ENCODE measurements at places on chromosomes 1 and 21.

DNA sequence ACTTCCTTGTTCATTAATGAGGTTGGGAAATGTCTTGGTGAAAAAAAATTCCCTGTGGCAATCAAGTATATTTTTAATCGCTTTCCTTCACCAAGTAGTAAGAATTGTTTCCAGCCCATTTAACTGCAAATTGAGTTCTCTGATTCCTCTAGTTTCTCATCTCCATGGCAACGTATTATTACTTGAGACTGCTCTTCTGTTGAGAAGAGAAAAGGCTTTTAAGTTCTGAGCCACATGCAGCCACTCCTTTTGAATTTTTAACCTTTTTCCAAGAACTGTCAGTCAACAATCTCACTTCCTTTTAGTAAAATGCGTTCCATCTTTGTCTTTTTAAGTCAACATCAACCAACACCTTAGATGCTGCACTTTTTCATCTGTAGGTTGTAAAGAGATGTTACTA is 75.7 kb upstream of the KIAA1614 start:
- DNase-seq = no peak

- peak; percentile 79 for DNase-seq
Observed at GRCh38 chr21:41817228-41817627, 50.4 kb upstream of the RIPK4 start.

- no peak for DNase-seq
Observed at GRCh38 chr1:103945774-103946173, 196.1 kb downstream of the AMY1C start.

- DNase-seq = no peak
Observed at GRCh38 chr1:119467857-119468668, 38.9 kb upstream of the HSD3B1 start.

- no peak for DNase-seq
Observed at GRCh38 chr1:153360190-153360589, 2.5 kb downstream of the S100A9 start.

- no peak for DNase-seq
Observed at GRCh38 chr1:20028125-20028524, 41.9 kb upstream of the PLA2G5 start.

GRCh38 chr1:209761011-209761635 is 5.3 kb downstream of the TRAF3IP3 start:
- DNase-seq = no peak

DNA sequence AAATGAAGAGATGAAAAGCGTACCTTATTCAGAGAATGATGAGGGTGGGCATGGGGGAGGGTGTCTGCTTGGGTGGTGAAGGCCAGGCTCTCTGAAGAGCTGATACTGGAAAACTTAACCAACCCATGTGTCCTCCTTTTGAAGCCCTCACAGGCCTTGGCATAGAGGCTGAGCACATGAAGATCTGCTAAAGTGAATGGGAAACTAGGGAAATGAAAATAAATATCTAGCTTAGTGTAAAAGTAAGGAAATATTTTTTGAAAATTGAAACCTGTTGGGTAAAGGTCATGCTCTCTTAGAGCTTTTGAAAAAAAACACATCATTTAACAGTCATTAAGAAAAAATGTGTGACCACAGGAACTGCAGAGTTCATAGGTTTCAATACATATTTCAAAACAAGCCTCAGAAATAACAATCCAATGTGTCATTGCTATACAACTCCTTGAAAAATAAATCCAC is 40.5 kb upstream of the RALGPS2 start:
- peak; percentile 90 for DNase-seq

DNA sequence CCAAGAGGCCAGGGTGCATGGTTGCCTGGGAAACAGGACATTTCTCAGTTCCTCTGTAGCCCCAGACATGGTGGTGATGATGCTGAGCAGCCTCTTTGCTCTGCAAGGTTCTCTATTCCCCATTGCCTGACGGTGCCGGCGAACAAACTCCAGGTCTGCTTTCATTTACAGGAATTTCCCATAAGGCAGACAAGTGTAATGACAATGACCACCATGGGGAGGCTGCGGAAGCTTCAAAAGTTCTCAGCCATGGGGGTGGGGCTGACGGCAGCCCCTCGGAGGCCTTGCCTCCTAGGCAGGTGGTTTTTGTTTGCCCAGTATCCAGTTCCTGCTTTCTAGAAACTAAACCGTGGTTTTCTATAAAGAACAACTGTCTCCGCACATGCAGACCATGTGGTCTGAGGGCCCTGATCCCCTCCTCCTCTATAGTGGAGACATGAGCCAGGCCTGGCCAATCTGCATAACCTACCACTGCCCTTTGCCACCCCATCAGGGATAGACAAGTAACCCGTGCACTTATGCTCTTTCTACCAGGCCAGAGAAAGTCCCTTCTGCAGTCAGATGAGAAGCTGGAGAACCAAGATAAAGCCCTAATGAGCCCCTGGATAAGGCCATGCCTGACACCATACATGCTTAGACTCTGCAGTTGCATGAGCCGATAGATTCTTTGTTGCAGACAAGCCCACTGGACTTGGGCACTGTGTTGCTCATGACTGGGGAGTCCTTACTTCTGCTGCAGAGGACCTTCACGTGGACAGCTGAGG is 54.1 kb downstream of the LDLRAD2 start:
- no peak for DNase-seq

DNA sequence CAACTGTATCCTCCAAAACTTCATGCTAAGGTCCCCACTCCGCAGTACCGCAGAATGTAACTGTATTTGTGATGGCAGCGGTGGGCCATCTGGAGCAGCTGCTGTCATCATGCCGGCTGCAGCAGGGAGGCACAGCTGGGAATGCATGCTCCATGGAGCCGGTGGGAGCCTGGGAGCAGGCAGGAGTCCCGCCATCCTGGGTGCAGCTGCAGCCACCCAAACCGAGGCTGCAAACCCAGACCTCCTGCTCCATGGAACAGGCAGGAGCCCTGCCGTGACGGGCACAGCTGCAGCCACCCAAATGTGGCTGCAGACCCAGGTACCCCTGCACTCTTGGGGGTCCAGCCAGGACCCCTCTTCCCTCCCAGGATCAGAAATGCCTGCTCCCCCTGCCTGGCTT is 80.3 kb downstream of the SCMH1 start:
- DNase-seq = no peak

- DNase-seq = no peak
Observed at GRCh38 chr1:32925403-32926162, 24.4 kb upstream of the TMEM54 start.

DNA sequence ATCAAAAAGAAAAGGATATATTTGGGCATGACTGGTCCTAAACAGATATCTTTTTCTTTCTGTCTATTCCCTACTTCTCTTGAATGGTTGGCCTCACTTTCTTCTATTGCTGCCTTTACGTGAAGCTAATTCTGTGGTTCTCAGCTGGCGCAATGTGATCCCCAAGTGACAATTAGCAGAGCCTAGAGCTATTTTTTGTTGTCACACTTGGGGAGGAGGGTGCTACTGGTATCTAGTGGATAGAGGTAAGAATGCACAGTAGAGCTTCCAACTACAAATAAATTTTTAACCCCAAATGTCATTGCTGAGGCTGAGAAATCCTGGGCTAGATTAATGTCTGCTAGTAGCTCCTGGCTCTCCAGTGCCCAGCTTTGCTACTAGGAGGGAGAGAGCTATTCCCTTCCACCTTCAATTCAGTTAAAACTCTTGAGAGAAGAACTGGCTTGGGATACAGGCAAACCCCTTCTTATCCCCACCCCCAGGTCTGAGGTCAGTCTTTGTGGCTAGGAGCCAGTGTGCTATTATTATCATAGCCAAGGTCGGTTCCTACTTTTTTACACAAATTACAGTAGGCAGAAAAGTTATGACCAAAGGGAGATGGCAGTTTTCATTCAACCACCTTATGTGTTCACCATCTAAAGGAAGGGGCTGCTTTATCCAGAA is 102.1 kb downstream of the SNX7 start:
- DNase-seq = no peak

Measured in A172 (cell line).